Activated CD4-positive, alpha-beta T cell treated with anti-CD3 and anti-CD28 coated beads, Interleukin-2, amount 50 U/mL, for 4 hours (primary cell): ENCODE measurements at places on chromosomes 2 and 18.
A peak's percentile ranks its signal among the peaks of the same experiment; 100 is the strongest.

GRCh38 chr2:155176345-155176744 lies 477.9 kb downstream of the KCNJ3 start:
- no peak for DNase-seq

- no peak for DNase-seq
Observed at GRCh38 chr18:52657043-52657805, 317.2 kb downstream of the DCC start.

DNA sequence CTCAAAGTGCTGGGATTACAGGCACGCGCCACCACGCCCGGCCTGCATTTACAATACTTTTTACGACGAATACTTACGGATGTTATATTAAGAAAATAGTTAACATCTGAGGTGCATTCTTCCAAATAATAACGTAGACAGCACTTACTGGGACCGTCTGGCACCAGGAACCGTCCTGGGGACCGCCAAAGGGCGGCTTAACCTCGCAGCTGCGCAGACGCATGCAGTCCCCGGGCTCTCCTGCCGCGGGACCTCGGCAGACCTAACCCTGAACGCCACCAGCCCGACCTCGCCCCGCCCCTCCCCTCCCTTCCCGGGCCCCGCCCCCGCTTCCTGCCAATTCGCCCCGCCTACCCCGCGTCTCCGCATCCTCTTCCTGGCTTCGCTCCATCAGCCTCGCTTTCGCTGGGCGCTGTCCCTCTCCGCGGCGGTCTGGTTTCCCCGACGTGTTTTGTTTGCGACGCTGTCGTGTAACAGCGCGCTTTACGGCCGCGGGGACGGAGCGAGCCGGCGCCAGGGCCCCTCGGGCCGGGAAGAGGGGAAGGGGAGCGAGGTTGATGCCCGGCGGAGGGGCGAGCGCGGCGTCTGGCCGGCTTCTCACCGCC lies at the start of gene CNOT11:
Gene CNOT11 (plus strand): TSS at position 479 of the 605 bp plus-strand sequence. CDS start 79 bp downstream, at position 558.
- DNase-seq, result peak; percentile 99

GRCh38 chr2:105584435-105585010 lies 160.2 kb upstream of the NCK2 start:
- no peak for DNase-seq

DNA sequence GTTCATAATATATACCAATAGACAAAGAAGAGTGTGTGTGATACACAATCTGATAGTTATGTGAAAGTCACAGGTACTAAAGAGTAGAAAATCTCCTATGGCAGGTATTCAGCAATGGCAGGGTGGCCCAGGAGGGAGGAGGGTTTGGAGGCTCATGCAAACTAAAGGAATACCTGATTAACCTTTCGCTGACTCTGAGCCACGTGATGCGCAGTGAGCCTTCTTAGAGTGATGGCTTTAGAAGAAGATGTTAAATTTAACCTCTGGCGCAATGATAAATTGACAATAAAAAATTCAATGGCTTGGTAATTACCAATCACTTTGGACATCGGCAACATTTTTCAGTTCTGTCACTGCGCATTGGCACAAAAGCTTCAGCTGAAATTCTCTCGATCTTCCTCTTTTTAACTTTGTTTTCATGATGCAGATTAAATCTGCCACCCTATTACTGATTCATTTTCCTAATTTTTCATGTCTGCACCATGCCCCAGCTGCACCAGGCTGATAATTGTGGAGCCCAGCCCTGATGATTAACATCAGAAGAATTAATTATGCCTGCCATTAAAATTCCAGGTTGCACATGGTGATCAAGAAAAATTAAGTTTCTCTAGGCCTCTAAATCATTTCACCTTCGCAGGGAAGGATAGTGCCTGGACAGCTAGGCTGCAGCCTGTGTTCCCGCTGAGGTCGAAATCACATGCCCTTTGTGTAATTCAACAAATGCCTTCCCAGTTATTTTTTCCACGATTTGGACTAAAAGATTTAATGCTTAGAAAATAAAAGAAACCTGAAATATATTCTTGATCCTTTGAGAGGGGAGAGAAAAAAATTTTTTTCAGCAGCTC lies 250.6 kb upstream of the HNRNPA3 start:
- no peak for DNase-seq

- DNase-seq, result no peak
Observed at GRCh38 chr2:239381709-239382134, 19.1 kb downstream of the HDAC4 start.

DNA sequence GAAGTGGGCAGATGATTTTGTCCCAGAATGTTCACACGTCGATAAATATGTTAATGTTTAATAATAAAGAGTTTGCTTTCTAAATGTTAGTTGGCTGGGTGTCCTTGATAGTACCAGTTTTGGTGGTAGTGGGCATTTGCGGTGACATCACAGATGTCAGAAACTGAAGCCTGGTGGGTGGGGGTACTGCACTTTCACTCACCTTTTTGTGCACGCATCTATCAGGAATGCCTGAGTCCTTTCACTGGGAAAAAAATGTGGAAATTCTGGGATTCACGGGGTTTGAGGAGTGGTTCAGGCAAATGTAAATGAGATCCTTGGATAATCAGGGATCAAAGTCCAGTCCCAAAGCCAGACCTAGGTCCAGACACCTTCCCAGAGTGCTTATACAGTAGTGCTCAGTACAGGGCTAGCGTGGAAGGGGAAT lies 3.2 kb downstream of the EPAS1 start:
- DNase-seq, result no peak

DNA sequence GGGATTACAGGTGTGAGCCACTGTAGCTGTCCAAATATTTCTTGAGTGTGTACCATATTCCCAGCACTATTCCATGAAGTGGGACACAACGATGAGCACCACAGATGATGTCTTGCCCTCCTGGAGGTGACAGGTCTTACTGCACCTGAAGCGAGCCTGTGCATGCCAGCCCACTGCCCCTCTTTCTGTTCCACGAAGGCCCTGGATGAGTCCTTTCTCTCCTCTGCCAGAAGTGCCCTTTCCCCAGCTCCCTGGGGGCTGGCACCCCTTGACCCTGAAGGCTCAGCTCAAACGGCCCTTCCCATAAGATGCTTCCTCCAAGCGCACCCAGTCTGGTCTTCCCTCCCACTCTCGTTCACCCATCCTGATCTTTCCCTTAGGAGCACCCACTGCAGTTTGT lies 5.5 kb downstream of the ATP6V1B1 start:
- no peak for DNase-seq

DNA sequence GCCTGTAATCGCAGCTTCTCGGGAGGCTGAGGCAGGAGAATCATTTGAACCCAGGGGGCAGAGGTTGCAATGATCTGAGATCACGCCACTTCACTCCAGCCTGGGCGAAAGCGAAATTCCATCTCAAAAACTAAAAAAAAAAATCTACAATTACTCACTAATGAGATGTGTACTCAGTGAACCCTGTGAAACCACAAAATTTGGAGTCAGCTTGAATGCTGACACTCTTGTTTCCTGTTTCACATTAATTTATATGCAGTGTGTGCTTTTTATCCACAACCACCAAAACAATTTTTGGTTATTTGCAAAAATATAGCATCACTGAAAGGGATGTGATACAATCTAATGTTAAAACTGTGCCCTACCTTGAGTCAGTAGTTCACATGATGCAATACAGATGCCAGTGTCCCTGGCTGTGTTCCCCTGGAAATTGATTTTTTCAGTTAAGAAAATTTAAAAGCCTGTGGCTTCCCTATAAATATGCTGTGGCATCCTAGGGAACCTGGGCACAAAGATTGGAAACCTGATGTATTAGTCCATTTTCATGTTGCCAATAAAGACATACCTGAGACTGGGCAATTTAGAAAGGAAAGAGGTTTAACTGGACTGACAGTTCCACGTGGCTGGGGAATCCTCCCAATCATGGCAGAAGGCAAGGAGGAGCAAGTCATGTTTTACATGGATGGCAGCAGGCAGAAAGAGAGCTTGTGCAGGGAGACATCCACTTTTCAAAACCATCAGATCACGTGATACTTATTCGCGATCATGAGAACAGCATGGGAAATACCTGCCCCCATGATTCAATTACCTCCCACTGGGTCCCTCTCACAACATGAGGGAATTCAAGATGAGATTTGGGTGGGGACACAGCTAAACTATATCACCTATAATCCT lies 337.5 kb upstream of the NT5C1B start:
- no peak for DNase-seq

DNA sequence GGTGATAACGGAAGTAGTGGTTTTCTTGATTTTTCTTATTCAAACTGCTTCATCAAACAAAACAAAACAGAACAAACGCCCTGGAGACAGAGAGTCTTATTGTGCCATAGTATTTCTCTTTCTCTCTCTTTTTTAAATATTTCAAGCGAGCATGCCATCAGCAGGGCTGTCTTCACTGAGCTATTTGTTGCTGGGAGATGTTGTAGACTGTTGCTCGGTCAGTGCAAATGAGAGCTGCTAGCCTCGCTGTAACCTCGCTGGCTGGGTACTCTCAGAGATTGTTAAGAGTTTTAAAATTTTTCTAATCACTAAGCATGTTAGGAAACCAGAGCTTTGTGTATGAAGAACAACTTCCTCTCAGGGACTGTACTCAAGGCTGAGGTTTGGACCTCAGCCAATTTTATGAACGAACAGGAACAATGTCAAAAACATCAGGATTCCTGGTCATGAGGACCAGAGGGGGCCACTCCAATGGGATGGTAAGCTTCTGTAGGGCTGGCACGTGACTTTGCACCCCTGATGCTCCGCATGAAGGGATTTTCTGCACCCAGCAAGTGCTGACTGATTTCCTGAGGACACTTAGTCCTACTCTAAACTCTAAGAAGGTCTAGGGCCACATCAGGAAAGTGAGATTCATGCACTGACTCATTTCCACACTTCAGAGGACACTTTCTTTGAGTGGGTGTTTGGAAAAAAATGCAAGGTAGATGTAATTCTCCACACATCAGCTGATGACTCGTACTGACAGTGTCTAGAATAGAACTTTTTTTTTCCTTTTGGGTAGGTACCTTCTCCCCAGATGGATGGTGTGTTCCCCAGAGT lies 59.8 kb upstream of the IL1R1 start:
- peak; percentile 39 for DNase-seq

DNA sequence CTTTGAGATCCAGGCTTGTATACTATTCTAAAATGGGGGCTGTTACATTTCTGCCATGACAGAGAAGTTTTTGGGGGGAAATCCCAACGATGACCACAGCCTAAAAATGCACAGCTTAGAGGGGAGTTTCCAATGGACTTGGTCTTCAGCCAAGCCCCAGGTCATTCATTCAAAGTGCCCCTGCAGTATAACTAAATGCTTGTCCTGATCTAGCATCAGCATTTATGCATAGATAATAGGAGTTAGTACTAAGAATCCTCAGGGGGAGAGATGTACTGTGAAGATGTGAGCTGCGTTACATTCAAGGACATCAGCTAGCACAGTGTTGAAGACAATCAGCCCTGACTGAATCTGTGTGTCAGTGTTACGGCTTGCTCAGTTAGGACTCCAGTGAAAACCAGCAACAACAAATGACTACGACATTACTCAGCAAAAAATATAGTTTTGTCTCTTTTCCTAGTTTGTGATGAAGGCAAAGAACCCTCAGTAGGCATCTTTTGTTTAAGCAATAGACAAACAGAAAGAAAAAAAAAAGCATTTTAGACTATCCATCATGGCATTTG lies 160.9 kb downstream of the ZEB2 start:
- DNase-seq, result no peak

DNA sequence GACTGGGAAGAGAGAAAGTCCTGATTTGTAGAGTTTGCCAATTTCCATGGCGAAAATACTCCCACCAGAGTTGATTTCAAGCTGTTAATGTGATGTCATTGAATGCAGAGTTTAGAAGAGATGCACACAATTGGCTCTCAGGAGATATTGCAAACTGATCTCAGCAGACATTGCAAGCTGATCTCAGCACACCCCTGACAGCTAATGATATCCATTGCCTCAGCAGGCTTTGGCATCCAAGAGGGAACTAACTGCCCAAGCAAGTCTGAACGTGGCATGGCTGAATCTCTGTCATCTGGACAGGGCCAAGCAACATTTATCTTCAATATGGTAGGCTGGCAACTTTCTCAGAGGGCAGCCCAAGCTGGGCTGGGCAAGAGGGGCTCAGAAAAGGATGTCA lies 78.4 kb upstream of the CYP1B1 start:
- DNase-seq, result no peak

- DNase-seq, result no peak
Observed at GRCh38 chr2:208501206-208501605, 94.6 kb downstream of the PTH2R start.

- DNase-seq, result no peak
Observed at GRCh38 chr2:46909771-46910419, 5.7 kb downstream of the MCFD2 start.

DNA sequence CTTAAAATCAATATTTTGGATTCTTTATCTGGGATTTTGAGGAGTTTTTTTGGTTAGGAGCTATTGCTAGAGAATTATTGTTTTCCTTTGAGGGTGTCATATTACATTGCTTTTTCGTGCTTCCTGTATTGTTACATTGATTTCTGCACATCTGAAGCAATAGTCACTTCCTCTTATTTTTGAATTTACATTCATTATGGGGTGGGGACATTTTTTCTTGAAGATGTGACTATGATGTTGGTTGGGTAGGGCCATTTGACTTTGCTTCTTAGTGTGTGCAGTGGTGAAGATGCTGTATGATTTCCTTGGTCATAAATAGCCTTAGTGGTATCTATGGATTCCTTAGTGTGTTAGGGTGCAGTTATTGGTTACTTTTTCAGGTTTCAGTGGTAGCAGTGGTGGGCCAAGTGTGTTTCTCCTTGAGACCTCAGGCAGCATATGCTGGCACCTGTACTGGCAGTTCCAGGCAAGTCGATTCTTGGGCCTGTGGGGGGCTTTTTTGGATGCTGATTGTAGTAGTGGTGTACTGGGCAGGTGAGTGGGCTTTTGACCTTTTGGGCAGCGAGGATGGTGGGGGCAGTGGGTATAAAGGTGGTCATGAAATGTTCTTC lies 61.8 kb downstream of the ARHGAP25 start:
- no peak for DNase-seq

- DNase-seq, result no peak
Observed at GRCh38 chr18:61980355-61980754, 87.5 kb upstream of the RNF152 start.

DNA sequence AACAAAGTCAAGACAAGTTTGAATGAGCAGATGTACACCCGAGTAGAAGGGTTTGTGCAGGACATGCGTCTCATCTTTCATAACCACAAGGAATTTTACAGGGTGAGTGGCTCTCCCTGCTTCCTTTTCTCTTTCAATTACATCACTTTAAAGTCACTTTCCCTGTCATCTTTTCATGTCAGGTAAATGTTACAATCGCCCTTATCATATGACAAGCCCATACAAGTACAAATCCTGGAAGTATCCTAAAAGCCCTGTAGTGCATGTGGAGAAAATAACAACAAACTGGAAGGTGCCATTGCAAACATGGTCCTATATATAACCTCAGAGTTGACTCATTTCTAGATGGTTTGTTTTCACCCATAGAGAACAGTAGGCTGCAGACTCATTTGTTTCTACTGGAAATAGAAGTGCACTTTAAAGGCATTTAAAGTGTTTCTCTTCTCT lies 126.0 kb downstream of the SP100 start:
- DNase-seq, result no peak

- DNase-seq, result no peak
Observed at GRCh38 chr2:240227538-240228428, 87.3 kb upstream of the OTOS start.

- no peak for DNase-seq
Observed at GRCh38 chr2:28291811-28292440, 100.7 kb upstream of the FOSL2 start.
